ENCODE measurements at places on chromosomes 7 and 10.

GRCh38 chr10:57599440-57599839 is 668.3 kb downstream of the IPMK start:
- no peak for DNase-seq

GRCh38 chr7:5695727-5696345 is 85.6 kb downstream of the RNF216 start:
- no peak for DNase-seq

GRCh38 chr10:79107736-79108264 is 39.0 kb downstream of the ZMIZ1 start:
- DNase-seq = no peak

DNA sequence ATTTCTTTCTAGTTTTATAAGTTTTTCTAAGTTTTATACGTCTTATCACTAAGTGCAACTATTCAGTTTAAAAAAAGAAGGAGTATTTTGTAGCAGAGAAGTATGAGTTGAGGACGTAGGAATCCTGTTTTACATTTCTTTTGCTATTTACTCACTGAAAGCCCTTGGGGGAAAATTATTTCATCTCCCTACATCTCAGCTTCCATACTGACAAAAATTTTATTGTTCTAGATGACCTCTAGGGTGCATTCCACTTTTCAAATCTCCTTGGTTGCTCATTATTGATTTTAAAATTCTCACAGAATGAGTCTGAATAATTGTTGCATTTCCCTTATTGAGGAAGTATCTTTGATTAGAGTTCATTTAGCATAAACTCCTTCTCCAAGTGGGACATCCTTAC is 14.9 kb upstream of the PDK4 start:
- DNase-seq = no peak

GRCh38 chr10:19046679-19047078 is 1.9 kb upstream of the MALRD1 start:
- no peak for DNase-seq

DNA sequence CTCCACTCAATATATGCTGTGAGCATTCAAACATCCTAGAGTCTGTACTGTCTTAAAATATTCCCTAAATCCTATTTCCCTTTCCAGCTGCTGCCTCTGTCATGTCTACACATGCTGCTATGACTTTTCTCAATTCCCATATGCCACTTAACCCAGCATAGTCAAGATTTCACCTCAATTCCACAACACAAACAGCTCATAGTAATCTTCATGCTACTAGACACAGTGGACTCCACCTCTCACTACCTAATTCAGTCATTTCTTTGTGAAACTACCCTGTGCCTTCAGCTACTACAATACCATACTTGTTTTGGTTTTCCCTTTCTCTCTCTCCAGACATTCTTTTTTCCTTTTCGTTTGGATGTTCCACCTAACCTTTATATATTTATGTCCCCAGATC is 45.5 kb downstream of the GSAP start:
- DNase-seq = no peak
